Osteoblast (primary cell): ENCODE measurements at places on chromosomes 6 and 20. TPM values are rescaled to one million over a fixed set of nuclear protein-coding genes. Genes with fewer than 3 reads are reported as not detected.

Gene C20orf141
- 0.29 and 0.36 TPM in 2 replicates for total RNA-seq

DNA sequence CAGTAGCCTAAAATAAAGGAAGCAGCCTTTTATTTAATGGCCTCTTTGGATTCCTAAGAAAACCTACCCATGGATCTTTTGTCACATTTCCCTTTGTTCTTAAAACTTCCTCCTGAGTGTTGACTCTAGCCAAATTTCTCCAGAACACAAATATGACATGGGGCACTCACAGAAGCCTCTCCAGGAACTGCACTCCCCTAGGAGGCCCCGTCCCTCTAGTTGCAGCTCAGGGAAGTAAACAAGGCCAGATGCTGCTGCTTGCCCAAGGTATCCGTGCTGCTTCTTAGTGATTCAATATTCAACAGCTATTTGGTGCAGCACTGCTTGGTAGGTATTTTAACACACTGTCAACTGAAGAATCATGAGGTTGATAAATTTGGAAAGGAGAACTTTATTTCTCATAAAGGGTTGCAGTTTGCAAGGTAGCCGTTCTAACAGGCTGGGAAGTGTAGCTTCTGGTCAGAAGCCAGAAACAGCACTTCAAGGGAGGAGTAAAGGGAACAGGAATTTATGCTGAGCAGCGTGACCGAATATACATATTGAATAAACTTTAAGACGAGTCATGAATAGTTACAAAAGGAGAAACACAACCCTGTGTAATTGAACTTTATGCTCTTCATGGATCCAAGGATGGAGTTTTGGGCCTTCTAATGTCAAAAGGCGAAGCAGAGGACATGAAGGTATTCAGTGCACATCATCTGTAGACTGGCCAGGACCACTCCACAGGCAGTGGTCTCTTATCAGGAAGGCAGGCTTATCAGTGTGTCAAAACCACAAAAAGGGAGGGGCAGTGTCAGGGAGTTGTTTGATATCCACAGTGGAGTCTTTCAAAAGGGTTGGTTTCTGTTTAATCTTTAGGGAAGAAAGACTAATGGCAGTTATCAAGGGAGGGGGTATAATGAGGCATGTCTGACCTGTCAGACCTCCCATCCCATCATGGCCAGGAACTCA, 63.3 kb downstream of the CD24 start:
- no peaks in the 10 kb centered on the region for H3K4me1 ChIP-seq
- no peak for DNase-seq
- H3K27me3 ChIP-seq, result peaks cover 4% of the 10 kb centered on the region
- H3K4me3 ChIP-seq, result no peak overlapping the region

Gene EYA2
- 17.7 and 19.2 TPM in 2 replicates for total RNA-seq

Gene PCK1
- total RNA-seq, result not detected in 2 replicates

- peak overlapping the region; percentile 87 for H3K27ac ChIP-seq
- peak overlapping the region; percentile 67 for H3K4me3 ChIP-seq
- H3K4me1 ChIP-seq, result peaks cover 16% of the 10 kb centered on the region
- H3K27me3 ChIP-seq, result no peaks in the 10 kb centered on the region
These were observed 72.4 kb downstream of the HFE start for GRCh38 chr6:26159357-26160273.

DNA sequence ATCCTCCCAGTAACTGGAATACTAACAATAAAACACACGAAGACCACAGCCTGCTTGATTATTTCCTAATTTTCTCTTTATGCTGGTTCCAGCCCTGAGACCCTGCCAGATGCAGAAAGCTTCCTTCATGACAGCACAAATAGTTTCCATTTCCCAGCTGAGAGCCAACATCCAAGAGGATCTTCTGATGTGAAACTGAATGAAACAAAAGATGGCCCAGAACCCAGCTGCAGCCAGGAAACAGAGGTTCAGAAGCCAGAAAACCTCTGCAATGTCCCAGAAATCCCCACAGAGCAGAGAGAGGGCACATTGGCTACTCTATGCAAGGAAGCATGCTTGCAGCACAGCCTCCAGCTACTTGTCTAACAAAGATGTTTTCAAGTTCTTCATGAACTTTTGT, 61.8 kb upstream of the PLEKHG1 start:
- no peaks in the 10 kb centered on the region for H3K36me3 ChIP-seq
- H3K4me3 ChIP-seq, result no peak overlapping the region
- H3K4me1 ChIP-seq, result no peaks in the 10 kb centered on the region
- no peak for DNase-seq
- H3K27me3 ChIP-seq, result peaks cover 3% of the 10 kb centered on the region
- no peak overlapping the region for H3K27ac ChIP-seq

DNA sequence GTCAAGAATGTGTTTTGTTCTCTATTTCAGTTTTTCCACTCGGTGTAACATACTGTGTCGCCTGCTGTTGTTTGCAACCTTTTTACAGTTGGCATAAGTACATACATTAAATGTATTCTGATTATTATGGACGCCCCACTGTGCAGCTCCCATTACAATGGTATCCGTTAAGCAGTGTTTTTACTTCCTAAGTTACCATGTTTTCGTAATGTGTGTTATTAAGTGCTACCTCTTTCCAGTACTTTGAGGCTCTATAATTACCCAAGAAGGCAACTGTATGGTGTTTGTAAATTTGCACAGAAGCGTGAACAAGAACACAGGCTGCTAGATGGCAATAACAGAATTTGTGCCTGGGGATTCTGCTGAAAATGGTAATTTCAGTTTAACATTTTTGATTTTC, 568.0 kb upstream of the MARCKS start:
- no peaks in the 10 kb centered on the region for H3K36me3 ChIP-seq
- H3K27me3 ChIP-seq, result no peaks in the 10 kb centered on the region
- no peak for DNase-seq
- H3K27ac ChIP-seq, result no peak overlapping the region
- no peak overlapping the region for H3K4me3 ChIP-seq

- H3K27me3 ChIP-seq, result no peaks in the 10 kb centered on the region
- no peak overlapping the region for H3K27ac ChIP-seq
- no peaks in the 10 kb centered on the region for H3K36me3 ChIP-seq
- H3K4me3 ChIP-seq, result no peak overlapping the region
These were observed 7.5 kb upstream of the CCDC28A start for GRCh38 chr6:138765896-138766655.

DNA sequence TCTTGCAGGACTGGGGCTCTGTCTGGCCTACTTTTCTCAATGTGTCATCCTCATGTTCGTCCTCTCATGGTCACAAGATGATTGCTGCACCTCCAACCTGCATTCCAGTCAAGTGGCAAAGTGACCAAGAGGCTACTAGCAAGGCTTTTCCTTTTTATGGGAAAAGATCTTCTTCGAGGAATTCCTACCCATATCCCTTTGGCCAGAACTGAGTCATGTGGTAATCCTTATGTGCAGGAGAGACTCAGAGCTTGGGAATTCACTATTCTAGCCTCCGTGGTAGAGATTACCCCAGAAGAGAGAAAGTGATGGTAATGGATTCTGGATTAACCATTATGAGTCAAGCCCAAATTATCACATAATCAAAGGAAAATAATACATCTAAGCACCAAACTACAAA, 162.7 kb downstream of the KCNQ5 start:
- H3K4me1 ChIP-seq, result peaks cover 32% of the 10 kb centered on the region
- H3K36me3 ChIP-seq, result no peaks in the 10 kb centered on the region
- no peak overlapping the region for H3K4me3 ChIP-seq
- peak overlapping the region; percentile 74 for H3K27ac ChIP-seq

DNA sequence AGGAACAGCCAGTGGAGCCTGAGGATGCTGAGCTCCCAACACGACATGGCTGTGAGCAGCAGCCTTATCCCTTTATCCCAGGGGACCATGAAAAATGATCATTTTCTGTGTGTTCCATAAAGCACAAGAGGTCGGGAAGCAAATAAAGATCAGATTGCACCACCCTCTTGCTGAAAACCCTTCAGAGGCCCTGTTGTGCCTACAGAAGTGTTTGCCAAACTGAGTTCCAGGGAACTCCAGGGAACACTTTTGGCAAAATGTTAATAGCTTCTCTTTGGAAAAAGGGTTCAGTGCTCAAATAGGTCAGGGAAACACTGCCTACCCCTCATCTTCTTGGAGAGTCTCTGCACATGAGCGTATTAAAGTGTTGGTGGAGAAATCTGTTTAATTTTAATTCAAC, 24.4 kb downstream of the ARMC2 start:
- H3K36me3 ChIP-seq, result no peaks in the 10 kb centered on the region
- no peaks in the 10 kb centered on the region for H3K27me3 ChIP-seq

GRCh38 chr6:170140129-170140528, 150.7 kb downstream of the DLL1 start:
- H3K36me3 ChIP-seq, result no peaks in the 10 kb centered on the region
- H3K27me3 ChIP-seq, result no peaks in the 10 kb centered on the region
- no peak for DNase-seq
- H3K4me1 ChIP-seq, result no peaks in the 10 kb centered on the region

DNA sequence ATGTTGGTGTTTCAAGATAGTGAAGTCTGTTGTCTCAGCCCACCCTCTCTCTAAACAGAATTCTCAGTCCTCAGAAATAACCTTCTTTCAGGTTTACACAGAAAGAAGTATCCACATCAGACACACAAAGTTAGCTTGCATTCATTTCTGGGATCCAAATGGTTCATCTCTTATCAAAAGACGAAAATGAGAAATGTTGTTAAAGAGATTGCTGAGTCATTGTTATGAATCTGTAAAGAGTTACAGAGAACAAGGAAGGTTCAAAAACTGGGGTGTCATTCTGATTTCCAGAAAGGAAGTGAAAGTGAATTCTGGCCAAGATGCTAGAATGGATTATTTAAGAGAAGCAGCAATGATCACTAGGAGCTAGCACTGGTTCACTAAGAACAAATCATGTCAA, 90.5 kb upstream of the ATXN1 start:
- no peaks in the 10 kb centered on the region for H3K36me3 ChIP-seq
- no peak overlapping the region for H3K4me3 ChIP-seq
- peaks cover 22% of the 10 kb centered on the region for H3K4me1 ChIP-seq
